ENCODE measurements at places on chromosomes 3 and 15.

DNA sequence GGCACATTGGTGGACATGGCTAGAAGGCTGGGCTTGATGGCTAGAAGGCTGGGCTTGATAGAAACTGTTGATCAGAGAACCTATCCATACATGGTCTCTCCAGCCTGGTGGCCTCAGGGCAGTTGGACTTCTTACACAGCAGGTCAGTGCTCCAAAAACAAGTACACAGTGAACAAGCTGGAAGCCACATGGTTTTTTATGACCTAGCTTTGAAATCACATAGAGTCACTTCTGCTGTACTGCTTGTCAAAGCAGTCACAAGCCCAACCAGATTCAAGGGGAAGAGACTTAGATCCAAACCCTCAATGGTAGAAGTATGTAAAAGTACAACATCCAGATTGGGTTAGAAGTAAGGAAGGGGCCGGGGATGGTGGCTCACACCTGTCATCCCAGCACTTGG lies 89.4 kb upstream of the HES1 start:
- no peak for DNase-seq

DNA sequence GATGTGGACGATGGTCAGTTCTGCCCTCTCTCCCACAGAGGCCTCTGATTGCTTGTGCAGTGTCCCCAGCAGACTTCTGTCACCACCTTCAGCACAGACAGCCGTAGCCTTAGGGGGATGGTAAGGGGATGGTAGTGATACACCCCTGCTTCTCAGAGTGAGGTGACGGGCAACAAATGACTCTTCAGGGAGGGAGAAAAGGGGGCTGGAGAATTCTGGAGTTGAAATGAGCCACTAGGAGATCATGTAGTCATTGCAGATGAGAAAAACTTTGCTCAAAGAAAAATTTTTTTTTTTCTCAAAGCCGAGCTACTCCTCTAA lies 29.6 kb upstream of the TIMP4 start:
- no peak for DNase-seq

GRCh38 chr3:196115678-196116083 lies 33.8 kb upstream of the TFRC start:
- no peak for DNase-seq

- DNase-seq = no peak
Measured at GRCh38 chr15:92643849-92644815, 11.4 kb downstream of the FAM174B start.

DNA sequence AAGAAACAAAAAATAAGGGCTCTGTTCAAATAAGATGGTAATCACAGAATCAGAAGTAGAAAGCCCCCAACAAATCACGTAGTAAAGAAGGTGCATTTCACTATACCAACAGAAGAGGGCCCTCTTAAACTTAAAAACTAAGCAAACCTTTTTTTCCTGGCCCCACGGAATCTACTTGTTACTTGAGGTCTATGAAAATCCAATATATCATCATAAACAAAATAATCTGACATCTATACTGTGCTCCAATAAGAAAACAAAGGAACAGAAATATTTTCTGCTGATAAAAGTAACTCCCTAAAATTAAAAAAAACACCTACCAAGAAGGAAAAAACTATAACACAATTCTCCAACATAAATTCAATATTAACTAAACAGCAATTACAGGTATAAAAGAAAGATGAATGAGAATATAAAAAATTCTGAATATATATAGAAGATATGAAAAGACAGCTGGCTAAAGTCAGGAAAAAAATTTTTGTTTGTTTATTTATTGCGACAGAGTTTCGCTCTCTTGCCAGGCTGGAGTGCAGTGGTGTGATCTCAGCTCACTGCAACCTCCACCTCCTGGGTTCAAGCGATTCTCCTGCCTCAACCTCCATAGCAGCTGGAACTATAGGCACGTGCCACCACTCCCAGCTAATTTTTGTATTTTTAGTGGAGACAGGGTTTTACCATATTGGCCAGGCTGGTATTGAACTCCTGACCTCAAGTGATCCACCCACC lies 81.8 kb downstream of the CLASP2 start:
- peak; percentile 87 for DNase-seq

- DNase-seq = no peak
Measured at GRCh38 chr3:160141485-160142185, 83.6 kb upstream of the C3orf80 start.
